Natural killer cell treated with Interleukin-12 subunit alpha and Interleukin-12 subunit beta and Interleukin-15 and Interleukin-18, amount 100 ng/mL, for 72 hours (primary cell): ENCODE measurements at places on chromosomes 1 and 21. TPM values are rescaled to one million over a fixed set of nuclear protein-coding genes. Genes with fewer than 3 reads are reported as not detected.
A peak's percentile ranks its signal among the peaks of the same experiment; 100 is the strongest.

The NGF gene
- not detected for total RNA-seq

The ZNF695 gene
- 0.33 TPM for total RNA-seq

DNA sequence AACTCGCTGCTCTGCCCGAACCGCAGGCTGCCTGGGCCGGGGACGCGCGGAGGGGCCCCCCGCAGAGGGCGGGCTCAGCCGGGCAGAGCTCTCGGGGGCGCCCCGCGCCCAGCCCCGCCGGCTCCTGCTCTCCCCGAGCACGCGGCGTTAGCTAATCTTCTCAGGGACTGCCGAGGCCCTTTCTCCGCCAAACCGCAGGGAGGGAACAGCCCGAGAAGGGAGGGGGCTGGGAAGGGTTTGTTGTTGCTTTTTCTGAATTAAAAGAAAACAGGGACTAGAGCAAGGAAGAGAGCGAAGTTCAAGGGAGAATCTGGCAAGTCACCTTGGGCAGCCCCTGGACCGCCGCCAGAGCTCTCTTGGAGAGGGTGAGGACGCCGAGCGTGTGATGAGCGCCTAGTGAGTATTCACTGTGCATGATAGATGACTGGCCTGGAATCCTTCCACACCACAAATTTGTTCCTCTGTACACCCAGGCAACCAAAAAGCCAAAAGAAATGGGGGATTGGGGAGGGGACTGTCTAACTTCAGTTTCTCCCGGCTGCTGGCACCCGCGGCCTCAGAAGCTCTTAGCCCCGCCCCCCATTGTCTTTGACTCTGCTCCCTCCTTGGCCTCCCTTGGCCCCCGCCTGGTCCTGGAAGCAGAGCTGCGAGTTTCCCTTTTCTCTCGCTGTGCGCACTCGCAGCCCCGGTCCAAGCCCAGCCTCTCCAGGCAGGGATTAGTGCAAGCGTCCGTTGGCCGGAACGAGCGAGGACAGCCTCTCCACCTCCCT is 19.7 kb upstream of the LMX1A start:
- no peak for DNase-seq
- H3K4me3 ChIP-seq, result peak overlapping the region; percentile 67
- H3K27me3 ChIP-seq, result peaks cover 68% of the 10 kb centered on the region
- no peak overlapping the region for H3K27ac ChIP-seq

DNA sequence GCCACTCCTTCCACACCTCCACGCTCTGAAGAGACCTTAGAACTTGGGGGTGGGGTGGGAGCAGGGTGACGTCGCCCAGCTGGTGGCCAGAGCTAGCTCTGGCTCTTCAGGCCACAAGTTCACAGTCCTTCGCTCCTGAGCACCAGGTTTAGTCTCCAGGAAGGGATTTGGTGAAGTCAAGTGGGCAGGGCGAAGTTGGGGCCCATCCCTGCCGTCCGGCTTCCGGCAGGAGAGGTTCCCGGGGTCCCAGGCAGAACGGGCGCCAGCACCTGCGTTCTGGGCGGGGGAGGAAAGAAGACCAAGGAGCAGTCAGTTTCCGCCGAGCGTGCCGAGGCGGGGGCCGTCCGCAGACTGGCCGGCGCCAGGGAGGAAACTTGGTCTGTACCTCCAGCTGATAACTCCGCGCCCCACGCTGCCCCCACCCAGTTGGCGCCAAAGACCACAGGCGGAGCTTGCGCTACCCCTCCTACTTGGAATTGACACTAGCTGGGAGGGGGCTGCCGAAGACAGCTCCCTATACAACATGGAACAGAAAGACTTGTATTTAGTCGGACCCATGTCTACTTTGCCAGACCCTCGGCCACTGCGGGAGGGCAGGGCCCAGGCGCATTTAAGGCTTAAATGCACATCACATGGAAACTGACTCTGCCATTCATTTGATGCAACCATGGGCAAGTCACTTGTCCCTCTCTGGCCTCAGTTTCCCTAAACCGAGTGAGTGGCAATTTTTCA is 995 bp downstream of the ID3 start:
- peaks cover 40% of the 10 kb centered on the region for H3K27me3 ChIP-seq
- peak overlapping the region; percentile 76 for H3K27ac ChIP-seq
- H3K4me3 ChIP-seq, result peak overlapping the region; percentile 86

- no peak for DNase-seq
- no peaks in the 10 kb centered on the region for H3K27me3 ChIP-seq
- no peak overlapping the region for H3K27ac ChIP-seq
- no peaks in the 10 kb centered on the region for H3K4me1 ChIP-seq
- H3K36me3 ChIP-seq, result peaks cover 7% of the 10 kb centered on the region
These were observed 552.5 kb downstream of the DPYD start for GRCh38 chr1:97368296-97368695.

DNA sequence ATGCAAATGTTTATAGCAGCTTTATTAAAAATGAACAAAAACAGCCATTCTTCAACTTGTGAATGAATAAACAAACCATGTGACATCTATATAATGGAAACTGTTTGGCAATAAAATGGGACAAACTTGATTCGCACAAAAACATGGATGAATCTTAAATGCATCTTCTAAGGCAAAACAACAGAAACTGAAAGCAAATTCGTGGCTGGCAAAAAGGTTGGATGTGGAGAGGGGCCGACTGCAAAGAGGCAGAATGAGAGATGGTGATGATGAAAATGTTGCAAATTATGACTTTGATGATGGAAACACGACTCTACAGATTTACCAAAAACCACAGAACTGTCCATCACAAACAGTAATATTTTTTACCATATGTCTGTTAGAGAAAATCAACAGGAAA is 327.0 kb upstream of the NR5A2 start:
- no peak overlapping the region for H3K27ac ChIP-seq
- H3K36me3 ChIP-seq, result no peaks in the 10 kb centered on the region
- H3K4me3 ChIP-seq, result no peak overlapping the region
- H3K4me1 ChIP-seq, result peaks cover 2% of the 10 kb centered on the region

GRCh38 chr1:61287734-61288133 is 205.4 kb downstream of the NFIA start:
- H3K36me3 ChIP-seq, result no peaks in the 10 kb centered on the region
- H3K4me3 ChIP-seq, result no peak overlapping the region
- no peaks in the 10 kb centered on the region for H3K4me1 ChIP-seq
- H3K27me3 ChIP-seq, result peaks cover 16% of the 10 kb centered on the region
- DNase-seq, result no peak

The ARTN gene
- total RNA-seq, result not detected

The RGS2 gene
- 16.5 TPM for total RNA-seq

The FAM131C gene
- not detected for total RNA-seq

- no peak overlapping the region for H3K27ac ChIP-seq
- DNase-seq, result no peak
- no peaks in the 10 kb centered on the region for H3K27me3 ChIP-seq
- H3K4me3 ChIP-seq, result no peak overlapping the region
- H3K36me3 ChIP-seq, result no peaks in the 10 kb centered on the region
These were observed 199.2 kb downstream of the HLX start for GRCh38 chr1:221078260-221078965.

DNA sequence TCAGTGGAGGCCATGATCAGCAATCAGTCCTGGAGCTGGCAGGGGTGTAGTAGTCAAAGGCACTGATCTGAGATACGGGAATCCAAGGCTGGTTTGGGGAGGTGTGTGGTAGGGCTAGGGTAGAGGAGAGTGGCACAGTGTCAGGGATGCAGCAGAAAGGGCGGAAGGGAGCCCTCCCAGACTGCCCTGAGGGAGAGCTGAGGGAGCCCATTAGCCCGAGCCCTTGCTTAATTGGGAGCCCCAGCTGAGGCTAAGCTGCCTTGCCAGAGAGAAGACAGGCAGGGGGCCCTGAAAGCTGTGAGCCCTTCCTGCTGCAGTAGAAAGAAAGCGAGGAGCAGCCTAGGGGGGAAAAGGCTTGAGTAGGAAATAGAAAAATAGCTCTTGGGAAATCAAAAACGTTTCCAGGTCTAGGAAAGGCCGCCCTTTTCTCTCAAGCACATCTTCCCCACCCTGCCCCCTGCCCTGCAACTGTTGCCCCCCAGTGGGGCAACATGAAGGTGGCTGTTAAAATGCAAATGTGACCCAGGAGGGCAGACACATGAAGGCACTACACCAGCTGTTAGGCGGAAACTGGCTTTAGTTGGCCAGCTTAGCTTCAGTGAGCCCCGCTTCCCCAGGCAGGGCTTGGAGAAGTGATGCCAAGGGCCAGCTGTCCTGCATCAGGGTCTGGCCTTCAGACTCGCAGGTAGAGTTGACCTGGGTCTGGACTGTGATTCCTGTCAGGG is 106.2 kb downstream of the UCK2 start:
- no peak overlapping the region for H3K4me3 ChIP-seq
- H3K27me3 ChIP-seq, result peaks cover 8% of the 10 kb centered on the region
- H3K4me1 ChIP-seq, result no peaks in the 10 kb centered on the region
- no peaks in the 10 kb centered on the region for H3K36me3 ChIP-seq
- no peak for DNase-seq
- no peak overlapping the region for H3K27ac ChIP-seq

DNA sequence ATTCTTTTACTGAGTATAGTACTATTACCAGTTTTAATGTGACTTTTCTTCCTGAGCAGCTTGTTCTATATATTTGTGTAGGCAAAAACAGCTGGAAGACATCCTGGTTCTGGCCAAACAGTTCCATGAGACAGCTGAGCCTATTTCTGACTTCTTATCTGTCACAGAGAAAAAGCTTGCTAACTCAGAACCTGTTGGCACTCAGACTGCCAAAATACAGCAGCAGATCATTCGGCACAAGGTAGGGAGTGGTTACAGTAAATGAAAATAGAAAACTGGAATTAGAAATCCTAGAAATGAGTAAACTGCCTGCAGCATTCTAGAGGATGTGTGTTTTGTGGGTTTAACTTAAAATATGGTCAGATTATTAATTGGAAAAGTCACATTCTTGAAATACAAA is 64.1 kb upstream of the BMP8A start:
- H3K36me3 ChIP-seq, result peaks cover 54% of the 10 kb centered on the region
- H3K27ac ChIP-seq, result peak overlapping the region; percentile 40
- H3K27me3 ChIP-seq, result no peaks in the 10 kb centered on the region
- no peak overlapping the region for H3K4me3 ChIP-seq
- peaks cover 23% of the 10 kb centered on the region for H3K4me1 ChIP-seq

GRCh38 chr1:216346526-216346925 is 76.7 kb downstream of the USH2A start:
- DNase-seq, result no peak
- H3K27me3 ChIP-seq, result no peaks in the 10 kb centered on the region
- no peaks in the 10 kb centered on the region for H3K36me3 ChIP-seq
- H3K4me3 ChIP-seq, result no peak overlapping the region
- H3K4me1 ChIP-seq, result no peaks in the 10 kb centered on the region
- no peak overlapping the region for H3K27ac ChIP-seq

GRCh38 chr21:29293495-29293894 is 5.2 kb upstream of the BACH1 start:
- no peak overlapping the region for H3K27ac ChIP-seq
- no peaks in the 10 kb centered on the region for H3K36me3 ChIP-seq
- no peaks in the 10 kb centered on the region for H3K4me1 ChIP-seq
- DNase-seq, result no peak
- H3K27me3 ChIP-seq, result peaks cover 9% of the 10 kb centered on the region
- H3K4me3 ChIP-seq, result no peak overlapping the region

- no peaks in the 10 kb centered on the region for H3K36me3 ChIP-seq
- H3K4me3 ChIP-seq, result no peak overlapping the region
- no peaks in the 10 kb centered on the region for H3K4me1 ChIP-seq
- no peaks in the 10 kb centered on the region for H3K27me3 ChIP-seq
- no peak for DNase-seq
These were observed 1588.5 kb downstream of the BRINP3 start for GRCh38 chr1:188889166-188889565.

DNA sequence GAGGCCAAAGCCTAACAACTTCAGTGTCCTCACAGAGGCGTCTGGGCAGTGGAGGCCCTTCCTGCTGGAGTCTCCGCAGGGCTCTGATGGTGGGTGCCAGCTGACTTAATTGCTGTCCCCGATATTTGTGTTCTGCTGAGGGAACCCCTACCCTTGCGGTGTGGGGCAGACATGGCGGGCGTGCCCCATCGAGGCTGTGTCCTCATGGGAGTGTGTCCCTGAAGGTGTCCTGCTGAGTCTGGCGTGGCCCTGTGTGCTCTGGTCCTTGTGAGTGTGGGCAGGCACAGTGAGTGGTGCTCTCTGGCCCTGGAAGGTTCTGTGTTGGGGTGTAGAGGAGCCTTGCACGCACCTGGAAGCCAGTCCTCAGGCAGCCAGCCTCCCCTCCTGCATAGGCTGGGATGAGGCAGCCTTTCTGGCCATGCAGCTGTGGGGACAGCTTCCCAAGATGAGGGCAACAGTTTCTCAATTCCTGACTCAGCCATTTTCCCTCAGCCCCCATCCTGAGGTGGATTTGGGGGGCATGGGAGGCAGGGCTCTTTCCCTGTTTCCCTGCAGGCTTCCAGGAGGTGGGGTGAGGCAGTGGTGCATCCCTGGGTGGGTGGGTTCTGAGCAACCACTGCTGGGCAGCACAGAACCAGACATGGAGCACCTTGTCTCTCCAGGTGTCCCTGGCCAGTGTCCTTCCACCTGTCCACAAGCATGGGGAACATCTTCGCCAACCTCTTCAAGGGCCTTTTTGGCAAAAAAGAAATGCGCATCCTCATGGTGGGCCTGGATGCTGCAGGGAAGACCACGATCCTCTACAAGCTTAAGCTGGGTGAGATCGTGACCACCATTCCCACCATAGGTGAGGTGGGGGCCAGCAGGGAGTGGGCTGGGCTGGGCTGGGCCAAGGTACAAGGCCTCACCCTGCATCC is 6.5 kb downstream of the C1orf35 start:
- peaks cover 21% of the 10 kb centered on the region for H3K36me3 ChIP-seq
- H3K27ac ChIP-seq, result no peak overlapping the region
- peaks cover 32% of the 10 kb centered on the region for H3K4me1 ChIP-seq

The MECR gene
- total RNA-seq, result 36.2 TPM

- no peaks in the 10 kb centered on the region for H3K36me3 ChIP-seq
- H3K4me3 ChIP-seq, result no peak overlapping the region
- DNase-seq, result no peak
- H3K27me3 ChIP-seq, result peaks cover 35% of the 10 kb centered on the region
These were observed 2.4 kb downstream of the PTPN14 start for GRCh38 chr1:214548988-214549387.

The PCP4 gene
- not detected for total RNA-seq

DNA sequence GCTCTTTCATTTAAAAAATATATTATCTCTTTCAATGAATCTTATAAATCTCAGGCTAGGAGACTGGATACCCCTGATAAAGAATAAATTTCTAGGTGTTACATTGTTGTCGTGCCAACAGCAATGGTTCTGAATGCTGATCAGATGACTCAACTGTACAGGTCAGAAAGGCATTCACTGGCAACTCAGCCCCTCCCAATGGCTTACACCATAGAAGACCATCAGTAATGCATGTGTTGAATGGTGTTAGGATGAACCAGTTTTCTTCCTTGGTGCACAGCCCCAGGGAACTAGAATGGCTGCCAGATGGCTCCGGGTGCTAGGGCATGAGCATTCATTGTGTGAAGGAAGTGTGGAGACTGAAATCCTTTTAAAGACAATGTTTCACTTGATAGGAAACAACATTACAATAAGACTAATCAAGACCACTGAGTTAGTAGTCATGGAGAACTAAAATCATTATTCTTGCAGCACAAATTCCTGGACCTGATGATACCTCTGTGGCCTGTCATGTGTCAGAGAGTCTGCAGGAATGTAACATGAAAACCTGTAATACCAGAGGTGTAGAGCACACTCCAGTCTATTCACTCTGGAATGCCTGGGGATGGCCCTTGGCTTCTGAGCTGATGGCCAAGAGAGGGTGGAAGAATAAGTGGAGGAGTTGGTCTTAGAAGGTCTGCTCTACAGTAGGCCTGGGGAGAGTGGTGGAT is 187.7 kb upstream of the LMO4 start:
- no peaks in the 10 kb centered on the region for H3K4me1 ChIP-seq
- no peak overlapping the region for H3K27ac ChIP-seq
- no peak for DNase-seq

The A3GALT2 gene
- total RNA-seq, result not detected

The TMEM200B gene
- total RNA-seq, result not detected

GRCh38 chr1:217133958-217134856 is 411.0 kb upstream of the ESRRG start:
- no peaks in the 10 kb centered on the region for H3K4me1 ChIP-seq
- no peak overlapping the region for H3K4me3 ChIP-seq
- peaks cover 40% of the 10 kb centered on the region for H3K27me3 ChIP-seq
- no peak overlapping the region for H3K27ac ChIP-seq
- H3K36me3 ChIP-seq, result peaks cover 12% of the 10 kb centered on the region
